ENCODE measurements at places on chromosomes 5 and 9.

- peak within 1 kb of the TSS; percentile 67 for H3K4me3 ChIP-seq
- H3K27me3 ChIP-seq, result peaks cover 16% of the 10 kb centered on the region
- DNase-seq, result peak; percentile 61
- no peaks in the 10 kb centered on the region for H3K36me3 ChIP-seq
These were observed at the start of gene EPB41L4A for GRCh38 chr5:112419164-112419985. Gene EPB41L4A, minus strand, starts transcription at chr5:112419277. Its CDS starts 238 bp downstream, at chr5:112419039.

- no peak for DNase-seq
- H3K36me3 ChIP-seq, result no peaks in the 10 kb centered on the region
- H3K4me3 ChIP-seq, result no peak overlapping the region
- no peak overlapping the region for H3K27ac ChIP-seq
- no peaks in the 10 kb centered on the region for H3K27me3 ChIP-seq
These were observed 106.9 kb upstream of the VCAN start for GRCh38 chr5:83364312-83365299.

GRCh38 chr5:148394587-148395019, 10.8 kb downstream of the FBXO38 start:
- DNase-seq, result no peak
- H3K36me3 ChIP-seq, result peaks cover 10% of the 10 kb centered on the region
- no peaks in the 10 kb centered on the region for H3K27me3 ChIP-seq
- no peak overlapping the region for H3K27ac ChIP-seq

- H3K4me1 ChIP-seq, result peaks cover 16% of the 10 kb centered on the region
- no peak for DNase-seq
- peaks cover 4% of the 10 kb centered on the region for H3K36me3 ChIP-seq
- no peak overlapping the region for H3K4me3 ChIP-seq
These were observed 47.4 kb upstream of the FAM120AOS start for GRCh38 chr9:93500571-93501298.

Data from B cell (primary cell).